ENCODE measurements at places on chromosomes 7 and 10. TPM values are rescaled to one million over a fixed set of nuclear protein-coding genes. Genes with fewer than 3 reads are reported as not detected.

The CYP2E1 gene
- total RNA-seq, result 0.81 TPM

The PAOX gene
- 16.7 TPM for total RNA-seq

The OR2F1 gene
- total RNA-seq, result not detected

The GCK gene
- total RNA-seq, result 0.27 TPM

The MALRD1 gene
- 35.5 TPM for total RNA-seq

The AMPH gene
- total RNA-seq, result not detected

The LYZL2 gene
- total RNA-seq, result not detected

DNA sequence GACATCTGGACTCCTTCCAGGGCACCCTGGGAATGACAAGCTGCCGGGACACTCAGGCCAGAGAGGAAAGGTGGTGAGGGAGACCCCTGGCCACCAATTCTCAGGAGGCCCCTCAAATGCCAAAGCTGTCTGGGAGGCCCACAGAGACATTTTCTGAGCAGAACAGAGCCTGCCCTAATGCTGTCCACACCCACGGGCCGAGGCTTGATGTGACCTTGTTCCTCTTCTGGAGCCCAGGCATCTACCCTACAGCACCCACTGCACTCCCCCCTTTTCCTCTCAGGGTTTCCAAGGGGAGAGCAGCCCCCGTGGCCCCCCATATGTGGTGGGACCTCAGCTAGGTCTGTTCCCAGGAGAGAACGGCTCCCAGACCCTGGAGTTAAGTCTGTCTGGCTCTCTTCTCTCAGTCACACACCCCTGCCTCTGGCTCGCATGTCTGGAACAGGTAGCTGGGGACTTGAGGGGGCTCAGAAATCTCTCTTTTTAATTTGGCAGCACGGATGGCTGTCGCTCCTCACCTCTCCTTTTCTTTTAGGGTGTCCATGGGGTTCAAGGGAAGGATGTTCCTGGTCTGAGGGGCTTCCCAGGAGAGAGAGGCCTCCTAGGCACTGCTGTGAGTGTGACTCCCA lies 16.8 kb upstream of the VOPP1 start:
- DNase-seq, result no peak

DNA sequence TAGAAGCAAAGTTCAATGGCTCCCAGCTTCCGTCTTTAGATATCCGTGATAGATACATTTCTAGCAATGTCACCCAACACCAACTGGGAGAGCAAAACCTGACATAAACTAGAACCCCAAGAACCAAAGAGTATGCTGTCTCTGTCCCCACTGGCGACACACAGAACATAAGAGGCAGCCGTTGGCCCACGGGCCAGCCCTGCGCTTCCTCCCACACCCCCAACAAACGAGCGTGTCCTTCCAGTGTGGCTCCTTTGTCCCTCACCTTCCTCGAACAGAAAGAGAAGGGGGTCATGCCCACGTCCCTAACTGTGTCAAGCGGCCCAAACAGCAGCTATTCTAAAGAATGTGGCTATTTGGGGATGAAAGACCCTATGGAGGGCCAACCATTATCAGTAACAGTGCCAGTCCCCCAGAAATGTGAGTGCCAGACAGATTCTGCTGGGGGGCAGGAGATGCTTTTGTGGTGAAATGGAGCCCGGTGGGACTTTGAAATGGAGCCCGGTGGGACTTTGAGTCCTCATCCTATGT lies 171.9 kb downstream of the USP6NL start:
- DNase-seq, result no peak

GRCh38 chr7:29090151-29090805 lies 56.1 kb downstream of the CPVL start:
- DNase-seq, result no peak

DNA sequence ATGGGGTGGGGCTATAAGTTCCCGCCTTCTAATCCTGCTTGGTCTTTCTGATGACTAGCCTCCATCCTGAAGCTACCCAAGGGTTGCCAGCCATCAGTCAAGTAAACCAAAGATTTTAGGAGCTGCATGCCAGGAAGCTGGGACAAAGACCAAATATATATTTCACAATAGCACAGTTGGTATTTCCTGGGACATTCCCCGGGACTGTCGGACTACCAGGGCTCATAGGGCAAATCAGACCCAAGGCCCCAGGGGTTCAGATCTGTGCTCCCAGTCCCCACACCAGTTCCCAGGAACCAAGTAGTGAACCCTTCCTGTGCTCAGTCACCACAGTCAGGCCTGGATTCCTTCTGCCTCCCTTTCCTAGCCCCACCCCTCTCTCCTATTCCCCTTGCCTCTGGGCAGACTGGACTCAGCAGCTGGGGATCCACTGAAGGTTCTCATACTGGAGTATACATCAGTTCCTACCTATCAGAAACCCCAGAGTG lies 5.7 kb upstream of the CXCL12 start:
- DNase-seq, result no peak

- no peak for DNase-seq
Measured at GRCh38 chr10:92493362-92493761, 80.5 kb downstream of the IDE start.

DNA sequence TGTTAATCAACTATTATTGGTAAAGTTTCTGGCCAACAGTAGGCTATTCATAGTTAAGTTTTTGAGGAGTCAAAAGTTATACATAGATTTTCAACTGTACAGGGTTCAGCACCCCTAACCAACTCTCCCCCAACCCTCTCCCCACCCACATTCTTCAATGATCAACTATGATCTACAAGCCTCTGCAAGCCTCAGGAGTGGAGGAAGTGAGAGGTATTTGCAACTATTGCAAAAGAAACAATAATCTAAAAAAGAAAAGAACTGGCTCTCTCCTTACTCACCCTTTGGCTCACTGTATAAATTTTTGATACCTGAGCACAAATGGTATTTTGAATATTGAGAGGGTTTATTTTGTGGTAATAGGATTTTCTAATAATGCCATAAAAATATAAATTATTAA lies 179.8 kb downstream of the IPMK start:
- no peak for DNase-seq

GRCh38 chr7:130418306-130418705 lies 22.5 kb downstream of the CEP41 start:
- DNase-seq, result no peak

- no peak for DNase-seq
Measured at GRCh38 chr10:127992376-127992775, 85.5 kb downstream of the PTPRE start.

- DNase-seq, result no peak
Measured at GRCh38 chr10:46525177-46525823, 31.2 kb downstream of the GPRIN2 start.

DNA sequence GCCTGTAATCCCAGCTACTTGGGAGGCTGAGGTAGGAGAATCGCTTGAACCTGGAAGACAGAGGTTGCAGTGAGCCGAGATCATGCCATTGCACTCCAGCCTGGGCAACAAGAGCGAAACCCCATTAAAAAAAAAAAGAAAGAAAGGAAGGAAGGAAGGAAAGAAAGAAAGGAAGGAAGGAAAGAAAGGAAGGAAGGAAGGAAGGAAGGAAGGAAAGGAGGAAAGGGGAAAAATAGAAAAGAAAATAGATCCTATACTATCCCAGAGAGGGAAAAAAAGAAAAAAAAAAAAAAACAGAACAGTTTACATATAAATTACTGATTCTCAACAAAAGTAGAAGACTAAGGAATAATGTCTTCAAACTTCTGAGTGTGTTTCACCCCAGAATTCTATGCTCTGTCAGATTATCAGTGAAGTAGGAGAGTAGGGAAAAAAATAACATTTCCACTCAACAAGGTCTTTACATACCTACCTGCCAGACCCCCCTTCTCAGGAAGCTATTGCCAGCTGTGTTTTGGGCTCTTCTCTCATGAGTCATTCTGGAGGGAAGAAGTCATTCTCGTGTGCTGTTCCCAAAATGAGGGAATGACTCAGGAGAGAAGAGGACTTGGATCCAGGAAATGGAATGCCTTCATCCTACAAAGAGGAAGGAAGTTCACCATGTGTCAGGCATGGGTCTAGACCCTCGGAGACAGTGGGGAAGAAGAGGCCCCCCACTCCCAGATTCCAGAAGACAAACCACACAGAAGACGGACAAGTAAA lies 20.9 kb downstream of the RGS10 start:
- no peak for DNase-seq

DNA sequence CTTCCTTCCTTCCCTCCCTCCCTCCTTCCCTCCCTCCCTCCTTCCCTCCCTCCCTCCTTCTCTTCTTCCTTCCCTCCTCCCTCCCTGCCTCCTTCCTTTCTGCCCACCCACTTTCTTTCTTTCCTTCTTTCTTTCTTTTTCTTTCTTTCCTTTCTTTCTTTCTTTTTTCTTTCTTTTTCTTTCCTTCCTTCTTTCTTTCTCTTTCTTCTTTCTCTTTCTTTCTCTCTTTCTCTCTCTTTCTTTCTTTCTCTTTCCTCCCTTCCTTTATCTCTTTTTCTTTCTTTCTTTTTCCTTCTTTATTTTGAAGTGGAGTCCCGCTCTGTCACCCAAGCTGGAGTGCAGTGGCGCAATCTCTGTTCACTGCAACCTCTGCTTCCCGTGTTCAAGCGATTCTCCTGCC lies 33.7 kb upstream of the GTF2IRD1 start:
- no peak for DNase-seq

- DNase-seq, result no peak
Measured at GRCh38 chr10:110163192-110163773, 44.1 kb upstream of the MXI1 start.

GRCh38 chr10:117126034-117126433 lies 12.0 kb downstream of the VAX1 start:
- DNase-seq, result no peak

DNA sequence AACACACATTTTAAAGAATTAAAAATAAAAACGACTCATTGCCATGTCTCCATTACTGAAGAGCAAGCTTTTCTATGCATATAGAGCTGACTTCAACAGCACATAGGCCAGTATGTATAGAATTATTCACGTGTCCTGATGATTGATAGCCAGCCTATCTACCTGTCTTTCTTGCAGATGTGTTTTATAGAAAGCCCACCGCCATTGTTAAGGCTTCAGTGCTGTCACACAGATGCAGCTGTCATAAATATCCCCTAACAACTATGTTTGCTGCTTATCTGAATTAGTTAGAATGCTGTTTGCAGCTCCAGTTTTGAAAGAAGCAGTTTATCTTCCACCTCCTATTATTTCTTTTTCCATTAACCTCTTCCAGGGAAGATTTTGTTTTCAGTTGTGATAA lies 235.9 kb downstream of the SLC25A13 start:
- no peak for DNase-seq

DNA sequence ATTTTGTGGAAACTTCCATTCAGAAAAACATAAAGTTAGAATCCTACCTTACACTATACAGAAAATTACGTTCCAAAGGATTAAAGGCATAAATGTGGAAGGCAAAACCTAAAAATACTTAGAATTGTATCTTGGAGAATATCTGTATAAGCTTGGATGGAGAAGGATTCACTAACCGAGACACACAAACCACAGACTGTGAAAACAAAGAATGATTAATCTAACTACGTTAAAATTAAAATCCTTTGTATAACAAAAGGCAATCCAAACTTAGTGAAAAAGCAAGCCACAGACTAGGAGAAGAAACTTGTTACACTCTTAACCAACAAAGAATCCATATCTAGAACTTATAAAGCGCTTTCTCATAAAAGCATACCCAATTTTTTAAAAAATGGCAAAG lies 678.8 kb downstream of the INHBA start:
- DNase-seq, result no peak

DNA sequence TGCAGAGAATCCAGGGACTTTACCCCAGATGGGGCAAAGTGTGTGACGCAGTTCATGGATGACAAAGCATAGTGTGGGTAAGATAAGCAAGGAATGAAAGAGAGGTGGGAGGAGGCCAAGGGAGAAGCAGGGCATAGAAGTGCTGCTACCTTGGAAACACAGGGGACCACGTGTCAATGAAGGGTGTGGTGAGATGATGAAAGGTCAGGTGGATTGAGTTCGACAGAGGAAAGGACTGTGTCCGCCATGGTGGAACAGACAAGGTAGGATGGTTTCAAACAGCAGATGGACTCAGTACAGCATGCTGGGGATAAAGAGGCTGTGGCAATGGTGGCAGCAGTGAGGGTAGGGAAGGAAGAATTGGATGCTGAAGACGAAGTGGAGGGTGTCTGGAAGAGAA lies 32.7 kb downstream of the MEST start:
- DNase-seq, result no peak

GRCh38 chr7:107660381-107661080 lies at the start of gene SLC26A4:
Gene SLC26A4, plus strand, starts transcription at chr7:107660828. Its CDS starts 814 bp downstream, at chr7:107661642.
- DNase-seq, result no peak

DNA sequence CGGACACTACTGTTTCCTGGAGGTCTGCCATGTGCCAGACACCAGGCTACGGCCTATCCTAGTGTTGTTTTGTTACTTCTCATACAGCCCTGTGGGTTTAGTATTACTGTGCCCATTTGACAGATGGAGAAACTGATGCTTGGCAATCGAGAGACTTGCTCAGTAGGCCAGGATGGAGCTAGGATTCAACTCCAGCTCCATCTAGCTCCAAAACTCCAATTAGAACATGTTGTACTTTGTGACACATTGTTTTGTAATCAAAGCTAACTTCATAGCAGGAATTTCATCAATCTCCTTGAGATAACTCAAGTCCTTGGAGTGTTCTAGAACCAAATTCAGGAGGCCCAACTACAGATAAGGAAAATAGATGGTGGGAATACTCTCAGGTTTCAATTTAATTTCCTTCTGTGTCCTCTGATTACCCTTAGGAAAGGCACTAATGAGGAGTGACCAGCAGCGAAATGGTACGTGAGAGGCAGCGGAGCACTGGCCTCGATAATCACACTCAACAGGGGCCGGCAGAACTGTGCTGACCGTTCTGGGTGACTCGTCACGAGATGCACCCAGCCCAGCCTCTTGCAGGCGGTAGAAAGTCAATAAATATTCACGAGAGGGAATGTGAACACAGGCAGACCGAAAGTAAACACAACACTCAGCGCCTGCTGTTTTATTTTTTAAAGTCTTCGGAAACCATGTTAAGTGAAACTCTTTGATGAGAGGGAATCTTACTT lies 269.6 kb upstream of the NEBL start:
- no peak for DNase-seq

DNA sequence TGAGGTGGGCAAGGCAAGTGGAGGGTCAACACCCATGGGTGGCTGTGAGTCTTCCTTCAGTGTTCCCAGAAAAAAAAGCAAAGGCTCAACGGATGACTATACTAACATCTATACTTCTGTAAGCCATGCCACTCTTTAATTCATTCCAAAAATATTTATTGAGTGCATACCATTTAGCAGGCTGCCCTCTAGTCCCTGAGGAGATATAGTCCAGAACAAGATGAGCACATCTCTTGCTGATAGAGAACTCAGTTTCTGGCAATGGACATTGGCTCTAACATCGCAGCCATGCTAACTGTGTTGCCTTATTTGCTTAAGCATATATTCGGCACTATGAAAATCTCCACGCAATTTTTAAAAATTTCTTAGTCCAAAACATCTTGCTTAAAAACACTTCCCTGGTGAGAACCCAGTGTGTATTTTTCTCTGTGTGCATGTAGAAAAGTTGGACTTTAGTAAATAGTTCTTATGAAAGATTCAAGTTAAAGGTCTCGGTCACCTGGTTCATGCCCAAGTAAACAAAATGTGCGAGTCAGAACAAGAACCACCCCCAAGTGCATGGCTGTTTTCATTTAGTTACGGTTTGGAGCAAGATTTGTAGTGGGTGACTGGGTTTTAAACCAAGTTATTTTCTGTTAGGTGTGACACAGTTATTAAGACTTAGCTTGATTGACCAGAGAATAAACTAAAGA lies 69.8 kb downstream of the MET start:
- no peak for DNase-seq

- DNase-seq, result peak; percentile 9
Measured at GRCh38 chr7:152760854-152761748, 1.5 kb downstream of the ACTR3B start.
